Left cardiac atrium (tissue), 4 donors: ENCODE measurements at places on chromosomes 16 and 17. TPM values are rescaled to one million over a fixed set of nuclear protein-coding genes. Genes with fewer than 3 reads are reported as not detected.

Gene PRR11
- total RNA-seq = 2.5 TPM

Gene KRT39
- not detected for total RNA-seq

Gene TPSD1
- total RNA-seq = 0.91 TPM

Gene FKBP10
- 47.3 TPM for total RNA-seq

Gene ELMO3
- 1.6 TPM for total RNA-seq

Gene CFAP119
- 1.1 TPM for total RNA-seq

Gene YPEL2
- total RNA-seq = 10.5 TPM

Gene CA5A
- not detected for total RNA-seq

Gene RNF151
- total RNA-seq = not detected

Gene C16orf92
- not detected for total RNA-seq
